ENCODE measurements at places on chromosomes 5 and 9. TPM values are rescaled to one million over a fixed set of nuclear protein-coding genes. Genes with fewer than 3 reads are reported as not detected.

Gene FOXD4L3
- total RNA-seq = not detected

GRCh38 chr5:141706121-141706520, 24.1 kb upstream of the ARAP3 start:
- no peak for DNase-seq

Gene IL9
- total RNA-seq = not detected

Gene PCA3
- not detected for total RNA-seq

- DNase-seq = no peak
Observed at GRCh38 chr5:29697785-29698414, 1495.6 kb upstream of the CDH6 start.

DNA sequence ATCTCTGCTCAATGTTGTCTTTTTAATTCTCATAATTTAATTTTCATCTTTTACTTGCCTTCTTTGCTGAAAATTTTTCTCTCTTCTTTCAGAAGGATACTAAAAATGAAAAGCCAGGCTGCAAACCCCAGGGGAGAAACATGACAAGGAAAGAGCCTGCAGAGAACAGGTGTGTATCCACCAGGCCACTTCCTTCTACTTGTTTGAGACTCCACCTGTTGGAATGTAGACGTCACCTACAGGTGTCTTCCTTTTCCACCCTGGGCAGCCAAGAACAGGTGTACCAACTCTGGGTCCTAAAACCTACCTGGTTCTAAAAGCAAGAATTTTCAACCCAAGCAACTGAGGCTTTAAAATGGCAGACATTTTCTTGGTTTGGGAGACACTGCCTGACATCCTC, 166.8 kb downstream of the ATP10B start:
- no peak for DNase-seq

GRCh38 chr5:16935231-16936149, 598 bp downstream of the MYO10 start:
- peak; percentile 90 for DNase-seq

Gene TTC23L
- total RNA-seq = not detected

Gene RLN1
- total RNA-seq = not detected

GRCh38 chr9:15246243-15246642, 60.8 kb downstream of the TTC39B start:
- DNase-seq = no peak

DNA sequence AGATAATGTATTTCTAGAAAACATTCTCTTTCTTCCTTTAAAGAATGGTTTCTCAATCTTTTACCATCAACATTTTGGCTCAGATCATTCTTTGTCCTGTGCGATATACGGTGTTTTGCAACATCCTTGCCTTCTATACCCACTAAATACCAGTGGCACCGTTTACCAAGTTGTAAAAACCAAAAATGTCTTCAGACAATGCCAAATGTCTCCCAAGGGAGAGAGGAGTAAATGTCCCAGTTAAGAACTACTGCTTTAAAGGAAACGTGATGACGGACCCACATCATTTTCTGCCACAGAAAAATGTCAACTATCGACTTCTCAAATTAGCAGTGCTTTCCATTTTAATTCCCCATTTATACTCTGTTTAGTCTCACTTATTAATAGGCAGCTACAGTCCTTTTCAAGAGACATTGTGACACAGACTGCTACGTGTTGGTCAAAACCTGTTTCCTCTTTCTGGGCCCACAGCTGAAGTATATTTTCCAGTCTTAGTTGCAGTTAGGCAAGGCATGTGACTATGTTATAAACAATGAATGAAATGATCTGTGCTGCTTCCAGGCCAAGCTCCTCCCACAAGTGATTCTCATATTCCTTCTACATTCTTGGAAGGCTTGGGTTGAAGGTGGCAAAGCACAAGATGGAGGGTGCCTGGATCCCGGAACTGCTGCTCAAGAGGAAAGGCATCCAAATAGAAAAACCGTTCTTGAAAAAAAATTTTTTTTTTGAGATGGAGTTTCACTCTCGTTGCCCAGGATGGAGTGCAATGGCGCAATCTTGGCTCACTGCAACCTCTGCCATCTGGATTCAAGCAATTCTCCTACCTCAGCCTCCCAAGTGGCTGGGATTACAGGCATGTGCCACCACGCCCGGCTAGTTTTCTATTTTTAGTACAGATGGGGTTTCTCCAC, 8.8 kb downstream of the PRXL2C start:
- DNase-seq = no peak

Gene SLC9A3
- total RNA-seq = 1.1 TPM

DNA sequence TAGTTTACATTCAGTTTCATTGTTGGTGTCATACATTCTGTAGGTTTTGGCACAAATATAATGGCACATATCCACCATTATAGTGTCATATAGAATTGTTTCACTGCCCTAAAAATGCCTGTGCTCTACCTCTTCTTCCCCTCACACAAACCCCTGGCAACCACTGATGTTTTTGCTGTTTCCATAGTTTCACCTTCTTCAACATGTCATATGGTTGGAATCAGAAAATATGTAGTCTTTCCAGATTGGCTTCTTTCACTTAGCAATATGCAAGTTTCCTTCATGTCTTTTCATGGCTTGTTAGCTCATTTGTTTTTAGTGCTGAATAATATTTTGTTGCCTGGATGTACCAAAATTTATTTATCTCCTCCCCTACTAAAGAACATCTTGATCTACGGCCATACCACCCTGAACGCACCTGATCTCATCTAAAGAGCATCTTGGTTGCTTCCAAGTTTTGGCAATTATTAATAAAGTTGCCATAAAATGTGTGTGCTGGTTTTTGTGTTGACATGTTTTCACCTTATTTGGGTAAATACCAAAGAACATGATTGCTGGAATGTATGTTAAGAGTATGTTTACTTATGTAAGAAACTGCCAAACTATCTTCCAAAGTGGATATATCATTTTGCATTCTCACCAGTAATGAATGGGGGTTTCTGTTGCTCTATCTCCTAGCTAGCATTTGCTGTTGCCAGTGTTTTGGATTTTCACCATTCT, 17.0 kb upstream of the CDK20 start:
- DNase-seq = no peak

- DNase-seq = no peak
Observed at GRCh38 chr5:1497242-1497777, 26.4 kb downstream of the LPCAT1 start.

Measured in mesenteric fat pad (tissue), 1 donor.